ENCODE measurements at places on chromosomes 6 and 20.

- no peak for DNase-seq
Measured at GRCh38 chr6:154706389-154706788, 26.8 kb upstream of the SCAF8 start.

GRCh38 chr6:1326535-1327121 is 14.7 kb downstream of the FOXQ1 start:
- DNase-seq = no peak

- DNase-seq = peak; percentile 7
Measured at GRCh38 chr6:40308533-40309306, 278.4 kb downstream of the LRFN2 start.

GRCh38 chr6:85797993-85798392 is 155.3 kb upstream of the SYNCRIP start:
- DNase-seq = no peak

GRCh38 chr6:102660303-102660702 is 1266.8 kb downstream of the GRIK2 start:
- no peak for DNase-seq

- no peak for DNase-seq
Measured at GRCh38 chr6:135680964-135681913, 170.3 kb upstream of the PDE7B start.

GRCh38 chr6:69775585-69775849 is 21.3 kb downstream of the LMBRD1 start:
- no peak for DNase-seq

GRCh38 chr6:97023982-97024381 is 99.5 kb downstream of the KLHL32 start:
- no peak for DNase-seq

DNA sequence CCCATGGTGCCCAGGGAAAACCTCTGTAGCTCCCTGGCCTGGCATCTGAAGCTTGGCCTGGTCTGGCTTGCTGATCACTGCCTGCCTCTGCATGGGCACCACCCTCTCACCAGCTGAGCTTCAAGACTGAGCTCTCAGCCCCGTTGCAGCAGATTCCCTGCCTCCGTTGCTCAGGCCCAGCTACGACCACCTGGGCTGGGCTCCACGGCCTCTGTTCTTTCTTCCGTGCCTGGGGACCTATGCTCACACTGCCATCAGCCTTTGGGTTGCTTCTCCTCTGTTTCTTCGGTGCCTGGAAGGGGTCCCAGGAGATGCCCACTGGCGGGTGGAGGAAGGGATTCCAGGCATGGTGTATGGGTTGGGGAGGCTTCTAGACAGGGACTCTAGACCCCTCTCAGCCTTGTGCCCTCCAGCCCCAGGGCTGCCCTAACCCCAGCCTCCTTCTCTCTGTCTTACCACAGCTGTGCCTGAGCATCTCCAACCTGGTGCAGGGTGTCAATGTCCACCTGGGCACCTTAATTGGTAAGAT is 9.1 kb downstream of the BPIFB2 start:
- no peak for DNase-seq

All from stimulated activated CD4-positive, alpha-beta T cell treated with anti-CD3 and anti-CD28 coated beads, Interleukin-1b, Interleukin-23, amount 100 ng/mL, for 24 hours (primary cell).